ENCODE measurements at places on chromosomes 1 and 21.

- DNase-seq: no peak
These were observed 2.7 kb downstream of the DENND2D start for GRCh38 chr1:111197598-111198284.

DNA sequence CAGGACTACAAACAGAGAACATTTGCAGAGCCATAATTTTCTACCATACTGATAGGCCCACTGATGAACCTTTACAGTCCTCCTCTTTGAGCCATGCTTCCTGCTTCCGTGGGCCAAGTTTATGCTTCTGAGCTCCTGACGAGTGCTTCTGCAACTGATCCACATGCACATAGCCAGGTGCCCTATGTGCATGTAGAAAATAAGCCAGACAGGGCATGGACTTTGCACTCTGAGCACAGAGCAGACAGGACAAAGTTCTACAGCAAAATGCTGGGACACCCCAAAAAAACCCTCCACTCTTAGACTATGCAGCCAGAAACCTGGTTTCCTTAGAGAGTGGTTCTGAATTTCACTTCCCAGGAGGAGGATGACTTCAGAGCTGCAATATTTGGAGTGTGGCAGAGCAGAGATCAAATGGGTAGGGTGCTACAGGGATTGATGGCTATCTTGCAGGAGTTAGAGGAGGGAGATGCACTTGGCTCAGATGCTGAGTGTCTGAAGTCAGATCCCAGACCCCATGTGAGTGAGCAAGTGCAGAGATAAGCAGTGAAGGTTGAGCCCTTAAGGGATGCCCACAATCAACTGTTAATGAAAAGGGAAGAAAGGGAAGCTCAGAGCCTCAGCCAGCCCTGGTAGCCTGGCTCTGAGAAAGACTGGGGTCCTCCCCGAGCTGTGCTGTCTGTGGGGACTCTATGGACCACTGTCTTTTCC, 230.9 kb downstream of the DUSP10 start:
- DNase-seq: no peak

GRCh38 chr1:54927472-54928240, 40.7 kb upstream of the DHCR24 start:
- DNase-seq: no peak

DNA sequence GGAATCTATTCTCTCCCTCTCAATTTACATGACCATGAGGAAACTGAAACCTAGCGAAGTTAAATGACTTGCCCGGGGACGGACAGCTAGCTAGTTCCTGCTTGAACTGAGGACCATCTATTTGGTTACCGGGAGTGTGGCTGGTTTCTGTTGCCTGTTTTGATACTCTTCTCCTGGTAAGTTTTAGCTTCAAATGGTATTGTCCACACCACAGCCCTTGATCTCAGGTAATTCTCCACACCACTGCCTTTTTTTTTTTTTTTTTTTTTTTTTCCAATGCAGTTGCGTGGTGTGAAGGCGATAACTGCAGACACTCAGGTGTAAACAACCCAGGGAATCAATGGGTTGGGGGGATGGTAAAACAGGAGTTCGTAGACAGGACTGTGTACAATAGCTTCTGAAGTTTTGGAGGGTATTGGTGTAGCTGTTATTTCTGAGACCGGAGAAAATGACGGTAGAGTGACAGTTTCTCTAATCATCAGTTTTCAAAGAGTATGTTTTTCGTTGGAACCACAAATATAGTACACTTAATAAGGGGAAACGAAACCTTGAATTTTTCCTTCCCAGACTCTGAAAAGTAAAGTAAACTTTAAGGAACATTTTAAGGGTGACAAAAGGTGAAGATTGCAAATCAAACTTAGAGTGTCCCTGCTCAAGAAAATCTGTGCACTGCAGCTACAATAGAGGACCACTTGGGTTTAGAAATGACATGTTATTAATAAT, 125.3 kb upstream of the CACYBP start:
- no peak for DNase-seq

GRCh38 chr1:154546264-154547063, 12.0 kb downstream of the UBE2Q1 start:
- DNase-seq: no peak

- DNase-seq: peak; percentile 22
These were observed at the start of gene FAM131C for GRCh38 chr1:16073490-16074119. Gene FAM131C, minus strand, starts transcription at chr1:16073651. Its CDS starts 209 bp downstream, at chr1:16073442.

- no peak for DNase-seq
These were observed 69.0 kb upstream of the DEPDC1 start for GRCh38 chr1:68565923-68566322.

DNA sequence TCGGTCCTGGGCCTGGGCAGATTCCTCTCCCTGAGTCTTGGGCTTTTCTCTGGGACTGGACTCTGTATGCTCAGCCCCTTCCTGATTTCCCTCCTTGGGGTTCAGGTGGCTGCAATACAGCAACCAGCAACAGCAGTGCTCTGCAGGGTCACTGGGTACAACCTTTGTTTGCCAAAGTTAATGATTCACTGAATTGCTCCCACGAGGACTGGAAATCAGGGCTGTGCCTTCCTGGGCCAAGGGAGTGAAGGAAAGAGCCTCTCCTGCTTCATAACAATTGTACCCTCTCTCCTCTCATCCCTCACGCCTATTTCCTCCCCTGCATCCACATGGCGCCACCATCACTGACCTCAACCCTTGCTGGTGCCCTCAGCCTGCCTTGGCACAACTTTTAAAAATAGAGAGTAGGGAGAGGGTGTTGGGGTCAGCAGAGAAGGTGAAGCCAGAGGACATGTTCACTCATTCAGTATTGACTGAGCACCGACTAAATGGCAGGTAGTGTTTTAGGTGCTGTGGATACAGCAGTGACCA, 52.8 kb upstream of the GOLT1A start:
- no peak for DNase-seq

DNA sequence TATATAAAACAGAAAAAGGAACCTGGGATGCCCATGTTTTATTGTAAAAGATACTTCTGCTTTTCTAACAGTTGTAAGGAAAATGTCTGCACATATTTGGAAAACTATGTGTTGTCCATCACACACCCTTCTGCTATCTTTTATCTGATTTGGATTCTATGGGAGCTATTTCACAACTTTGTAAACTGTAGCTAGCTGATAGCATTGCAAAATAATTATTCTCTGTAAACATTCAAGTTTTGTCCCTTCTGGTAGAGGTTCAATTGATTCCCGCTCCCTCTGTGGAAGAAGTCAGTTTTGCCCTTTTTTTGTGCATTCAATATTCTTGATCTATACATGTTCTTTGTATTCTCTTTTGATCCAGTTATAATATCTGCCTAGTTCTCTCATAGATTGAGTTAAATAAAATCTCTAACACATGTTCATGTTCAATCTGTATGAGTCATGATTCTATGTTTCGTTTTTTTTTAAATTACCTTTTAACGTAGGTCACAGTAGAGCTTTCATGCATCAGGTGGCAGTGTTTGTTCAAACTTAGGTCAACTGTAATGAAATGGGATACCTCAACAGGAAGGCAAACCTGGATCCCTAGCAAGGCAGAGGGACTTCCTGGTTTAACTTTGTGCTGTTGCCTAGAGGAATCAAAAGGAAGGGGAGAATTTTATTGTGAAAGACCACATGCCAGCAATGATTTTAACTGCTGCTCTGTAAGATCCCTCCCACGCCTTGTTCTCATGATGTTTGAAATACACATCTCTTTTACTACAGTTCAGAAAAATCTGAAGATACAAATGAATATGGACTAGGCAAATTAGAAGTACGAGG, 26.0 kb upstream of the BCL9 start:
- DNase-seq: no peak

- DNase-seq: no peak
These were observed 7.0 kb downstream of the FBLIM1 start for GRCh38 chr1:15765495-15766194.

- no peak for DNase-seq
These were observed 13.0 kb upstream of the AHCYL1 start for GRCh38 chr1:109971559-109971958.

DNA sequence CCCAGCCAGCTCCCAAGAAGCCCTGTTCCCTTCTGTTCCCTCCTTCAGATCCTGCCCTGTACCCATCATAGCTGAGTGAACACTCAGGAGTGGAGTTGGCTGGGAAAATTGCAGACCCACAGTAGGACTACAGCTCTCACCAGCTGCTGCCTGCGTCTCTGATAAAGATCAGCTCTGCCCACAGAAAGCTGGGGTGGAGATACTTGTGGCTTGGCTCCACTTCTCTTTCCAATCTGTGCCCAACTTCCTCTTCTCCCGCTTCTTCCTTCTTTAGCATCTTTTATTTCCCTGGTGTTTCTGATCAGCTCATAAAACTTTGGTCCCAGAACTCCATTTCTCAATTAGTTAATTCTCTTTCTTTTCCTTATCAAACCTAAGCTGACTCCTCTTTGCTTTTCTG, 5.5 kb upstream of the CD1A start:
- no peak for DNase-seq

DNA sequence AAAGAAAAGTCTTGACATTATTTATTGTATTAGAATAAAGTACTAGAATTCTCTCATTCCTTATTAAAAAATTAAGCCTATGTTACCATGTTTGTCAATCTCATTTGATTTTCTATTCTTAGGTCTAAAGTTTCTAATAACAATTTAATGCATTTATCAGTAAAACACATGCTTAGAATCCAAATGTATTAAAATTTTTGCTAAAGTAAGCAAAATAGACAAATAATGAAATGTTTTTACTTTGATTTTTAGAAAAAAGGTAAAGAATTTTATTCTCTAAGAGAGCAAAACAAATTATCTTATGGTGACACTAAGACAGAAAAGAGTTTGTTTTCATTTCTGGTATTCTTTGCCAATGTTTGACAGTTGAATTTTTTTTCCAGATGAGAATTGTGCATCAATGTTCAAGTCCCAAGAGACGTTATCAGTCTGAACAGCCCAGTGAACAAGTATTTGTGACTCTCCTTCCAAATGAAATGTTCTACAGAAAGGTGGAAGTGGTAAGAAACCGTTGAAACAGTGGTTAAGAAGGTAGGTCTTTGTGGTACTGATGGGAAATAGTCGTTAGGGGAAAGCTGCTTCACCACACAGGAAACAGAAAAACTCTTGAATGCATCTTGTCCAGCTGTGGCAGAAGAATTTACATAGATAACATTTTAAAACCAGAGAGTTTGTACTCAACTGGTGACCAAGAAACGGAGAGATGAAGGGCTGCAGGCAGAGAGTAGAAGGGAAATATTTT, 402.5 kb downstream of the PTPRC start:
- DNase-seq: no peak

- DNase-seq: peak; percentile 19
These were observed 3.6 kb downstream of the KCNE2 start for GRCh38 chr21:34367320-34367935.

- DNase-seq: no peak
These were observed 614.5 kb upstream of the ADGRL2 start for GRCh38 chr1:81186261-81186660.

DNA sequence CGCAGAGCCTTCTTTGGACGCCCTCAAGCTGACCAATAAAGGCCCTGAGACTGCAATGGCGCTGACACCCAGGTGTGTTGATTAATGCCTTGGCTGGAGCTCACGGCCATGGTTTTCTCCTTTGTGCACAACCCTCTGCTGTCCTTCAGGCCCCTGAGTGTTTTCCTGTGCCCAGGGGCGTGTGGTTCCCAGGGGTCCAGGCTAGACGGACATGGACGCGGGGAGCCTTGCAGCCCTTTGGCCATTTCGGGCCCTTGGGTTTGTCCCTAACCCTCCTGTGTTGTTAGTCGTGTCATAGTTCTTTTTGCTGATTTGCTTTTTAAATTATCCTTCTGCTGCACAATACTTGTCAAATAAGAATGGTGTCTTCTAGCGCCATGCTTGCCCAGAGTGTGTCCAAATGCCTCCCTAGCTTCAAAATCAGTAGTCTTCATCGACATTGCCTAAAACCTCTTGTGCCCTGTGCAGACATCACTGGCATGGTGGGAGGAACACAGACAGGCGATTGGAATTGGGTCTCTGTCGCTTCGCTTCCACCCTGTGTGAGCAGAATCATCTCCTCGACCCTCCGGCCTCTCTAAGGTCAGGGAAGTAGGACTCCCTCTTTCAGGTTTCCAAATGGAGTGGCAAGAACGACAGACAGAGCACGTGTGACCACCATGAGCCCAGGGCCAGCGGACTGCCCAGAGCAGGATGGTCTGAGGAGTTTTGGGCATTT, 1.9 kb downstream of the KRTAP10-4 start:
- no peak for DNase-seq

DNA sequence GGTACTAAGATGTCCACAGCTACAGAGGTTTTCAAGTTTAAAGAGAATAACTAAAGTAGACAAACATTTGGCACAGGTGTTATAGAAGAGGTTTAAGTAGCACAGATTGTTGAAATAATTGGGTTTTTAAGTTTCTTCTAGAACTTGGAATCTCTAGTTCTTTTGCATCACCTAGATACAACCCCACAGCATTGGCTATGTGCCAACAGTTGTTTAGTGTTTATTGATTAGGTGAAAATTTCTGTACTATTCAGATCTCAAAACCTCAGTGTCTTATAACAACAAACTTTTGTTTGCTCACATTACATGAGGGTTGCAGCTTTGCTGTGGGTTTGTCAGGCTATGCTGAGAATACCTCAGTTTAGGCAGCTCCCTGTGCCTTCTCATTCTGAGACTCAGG, 162.5 kb downstream of the TBX15 start:
- DNase-seq: no peak

DNA sequence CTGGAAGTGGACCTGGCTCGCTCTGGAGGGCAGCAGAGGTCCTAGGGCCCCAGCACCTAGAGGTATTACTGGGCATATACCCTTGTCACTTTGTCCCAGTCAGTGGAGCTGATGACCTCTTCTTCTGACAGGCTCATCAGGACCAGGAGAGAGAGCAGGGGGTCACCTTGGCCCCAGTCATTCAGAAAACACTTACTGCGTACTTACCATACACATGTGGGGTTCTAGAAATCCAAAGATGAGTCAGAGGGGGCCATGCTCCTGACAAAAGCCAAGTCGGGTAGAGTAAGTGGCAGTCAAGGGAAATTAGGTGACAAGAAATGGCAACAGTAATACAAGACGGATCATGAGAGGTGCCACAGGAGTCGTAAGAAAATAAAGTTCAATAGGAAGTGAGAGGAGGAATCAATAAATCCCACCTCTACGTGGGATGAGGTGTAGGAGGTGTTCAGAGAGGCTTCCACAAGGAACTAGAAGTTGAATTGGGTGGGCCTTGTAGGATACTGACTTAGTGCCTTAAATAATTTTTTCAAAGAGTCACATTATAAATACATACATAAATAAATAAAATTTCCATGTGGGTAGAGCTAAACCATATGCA, 6.8 kb downstream of the KCNC4 start:
- no peak for DNase-seq

GRCh38 chr21:35328856-35329455, 279.9 kb upstream of the RUNX1 start:
- DNase-seq: no peak

DNA sequence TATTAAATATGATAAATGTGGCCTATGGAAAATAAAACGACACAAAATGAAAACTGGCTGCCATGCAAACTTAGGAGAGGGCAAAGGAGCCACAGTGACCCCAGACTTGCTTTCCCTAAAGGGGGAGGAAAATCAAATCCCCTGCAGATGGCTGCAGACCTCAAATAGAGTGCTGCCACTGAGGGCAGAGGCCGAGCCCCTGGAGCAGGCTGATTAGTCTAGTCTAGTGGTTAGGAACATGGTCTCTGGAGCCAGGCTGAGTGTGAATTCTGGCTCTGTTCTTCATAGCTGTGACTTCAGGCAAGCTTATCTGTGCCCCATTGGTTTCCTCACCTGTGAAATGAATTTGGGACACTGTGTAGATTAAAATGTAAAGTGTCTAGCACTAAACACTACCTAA, 60.8 kb downstream of the ITPKB start:
- DNase-seq: no peak

GRCh38 chr21:17003258-17003615, 509.6 kb upstream of the CXADR start:
- no peak for DNase-seq

Measured in activated CD8-positive, alpha-beta memory T cell treated with anti-CD3 and anti-CD28 coated beads for 1 hour (primary cell).